ENCODE measurements at places on chromosomes 5 and 9.

DNA sequence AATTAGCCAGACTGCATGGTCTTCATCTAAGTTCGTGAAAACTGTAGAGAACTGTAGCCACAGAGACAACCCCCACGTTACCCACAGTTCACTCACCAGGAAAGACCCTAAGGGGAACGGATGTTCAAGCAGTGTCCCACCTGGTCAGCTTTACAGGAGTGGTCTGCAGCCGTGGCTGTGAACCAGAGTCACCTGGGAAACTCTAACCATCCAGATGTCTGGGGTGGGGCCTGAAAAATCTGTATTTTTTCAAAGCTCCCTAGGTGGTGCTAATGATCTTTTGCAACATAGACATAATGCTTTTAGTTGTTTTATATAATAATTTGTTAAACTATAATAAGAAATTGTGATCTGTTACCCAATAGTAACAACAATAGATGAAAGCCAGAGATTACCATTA lies 47.7 kb upstream of the ANGPTL2 start:
- no peak for DNase-seq

DNA sequence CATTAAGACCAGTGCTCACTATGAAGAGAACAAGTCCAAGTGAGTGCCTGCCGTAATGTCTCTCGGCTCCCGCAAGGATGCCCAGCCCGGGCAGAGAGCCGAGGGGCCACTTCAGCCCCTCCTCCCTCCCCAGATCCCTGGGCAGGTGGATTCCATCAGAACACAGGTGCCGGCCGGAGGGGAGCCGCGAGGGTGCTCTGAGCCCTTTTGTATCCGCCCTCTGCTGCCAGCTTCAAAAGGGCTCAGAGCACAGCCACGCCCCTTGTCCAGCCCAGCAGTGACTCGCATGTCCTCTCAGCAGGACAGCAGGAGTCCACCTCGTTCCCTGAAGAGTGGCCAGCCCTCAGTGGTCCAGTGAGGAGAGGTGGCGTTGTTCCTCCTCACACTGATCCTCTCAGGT lies 43.9 kb downstream of the CYFIP2 start:
- DNase-seq = no peak

- DNase-seq = no peak
Observed at GRCh38 chr5:64811050-64811640, 42.4 kb downstream of the CWC27 start.

DNA sequence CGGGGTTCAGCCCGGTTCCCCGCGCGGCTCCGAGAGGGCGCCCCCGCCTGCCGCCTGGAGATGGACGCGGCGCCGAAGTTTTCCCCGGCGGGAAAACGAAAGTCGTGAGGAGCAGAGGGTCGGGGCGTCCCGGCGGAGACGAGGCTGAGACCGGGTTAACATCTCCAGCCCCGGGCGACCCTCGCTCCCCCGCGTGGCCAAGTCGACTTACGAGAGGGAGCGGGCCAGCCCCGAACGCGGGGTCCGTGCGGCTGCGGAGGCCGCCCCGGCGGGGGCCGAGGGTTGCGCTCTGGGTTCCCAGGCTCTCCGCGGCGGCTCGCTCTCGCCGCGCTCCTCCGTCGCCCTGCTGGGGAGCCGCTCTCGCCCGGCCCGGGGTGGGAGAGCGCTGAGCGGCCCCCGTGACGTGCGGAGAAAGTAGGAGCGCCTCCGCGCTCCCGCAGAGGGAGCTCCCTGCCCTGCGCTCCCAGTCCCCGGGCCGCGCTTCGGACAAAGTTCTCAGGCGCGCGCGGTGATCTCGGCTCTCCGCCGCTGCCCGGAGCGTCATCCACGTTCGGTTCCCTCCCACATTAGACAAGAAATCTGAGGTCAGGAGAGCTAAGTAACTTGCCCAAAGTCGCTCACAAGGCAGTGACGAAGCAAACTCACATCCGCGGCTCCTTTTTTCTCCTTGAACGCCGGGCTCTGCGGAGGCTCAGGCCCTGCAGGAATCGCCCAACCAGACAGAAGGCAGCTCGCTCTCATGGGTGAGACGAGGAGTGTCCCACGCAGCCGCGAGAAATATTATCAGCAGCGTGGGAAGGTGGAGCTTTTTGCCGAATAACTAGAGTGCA lies 1.2 kb upstream of the GCNT4 start:
- DNase-seq = peak; percentile 40

DNA sequence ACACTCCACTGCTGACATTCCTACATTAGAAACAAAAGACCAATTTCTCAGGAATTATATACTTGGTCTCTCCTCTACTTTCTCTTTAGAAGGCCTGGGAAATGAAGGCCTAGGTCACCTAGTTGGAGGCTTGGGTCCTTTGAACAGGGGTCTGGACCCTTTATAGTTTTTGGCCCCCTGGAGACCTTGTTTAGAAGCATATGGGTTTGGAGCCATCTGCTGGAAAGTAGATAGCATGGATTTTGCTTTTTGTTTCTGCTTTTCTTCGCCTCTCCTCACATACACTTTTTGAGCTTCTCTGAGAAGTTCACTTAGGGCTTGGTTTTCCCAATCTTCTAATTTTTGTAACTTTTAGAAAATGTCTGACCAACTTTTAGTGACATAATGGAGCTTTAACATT lies 67.1 kb upstream of the CDK20 start:
- no peak for DNase-seq

DNA sequence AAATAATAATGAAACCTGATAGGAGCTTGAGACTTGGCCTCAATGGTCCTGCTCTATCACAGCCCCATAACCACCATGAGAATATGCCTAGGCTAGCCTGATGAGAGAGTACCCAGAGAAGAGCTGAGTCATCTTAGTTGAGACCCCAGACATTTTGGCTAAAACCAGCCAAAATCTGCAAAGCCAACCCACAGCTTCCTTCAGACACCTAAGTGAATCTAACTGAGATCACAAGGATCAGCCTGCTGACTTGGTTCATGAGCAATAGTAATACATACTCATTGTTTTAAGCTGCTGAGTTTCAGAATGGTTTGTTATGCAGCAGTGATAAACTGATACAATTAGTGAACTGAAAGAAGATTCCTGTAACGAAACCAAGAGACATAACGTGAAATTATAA lies 473.7 kb upstream of the PTGER4 start:
- no peak for DNase-seq

DNA sequence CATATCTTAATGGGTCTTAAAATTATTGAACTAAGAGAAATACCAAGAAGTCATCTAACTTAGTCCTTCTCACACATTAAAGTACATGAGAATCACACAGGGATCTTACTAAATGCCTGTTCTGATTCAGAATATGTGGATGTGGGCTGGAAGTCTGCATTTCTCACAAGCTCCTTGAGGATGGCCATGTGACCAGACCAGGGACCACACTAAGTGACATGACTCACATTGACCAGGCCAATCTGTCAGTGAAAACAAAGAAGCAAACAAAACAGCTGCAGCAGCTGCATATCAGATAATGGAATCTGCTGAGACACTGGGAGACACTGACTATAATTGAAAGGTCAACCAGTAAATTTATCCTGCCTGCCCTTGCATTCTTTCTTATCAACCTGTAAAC lies 110.5 kb downstream of the ADAMTS12 start:
- no peak for DNase-seq

DNA sequence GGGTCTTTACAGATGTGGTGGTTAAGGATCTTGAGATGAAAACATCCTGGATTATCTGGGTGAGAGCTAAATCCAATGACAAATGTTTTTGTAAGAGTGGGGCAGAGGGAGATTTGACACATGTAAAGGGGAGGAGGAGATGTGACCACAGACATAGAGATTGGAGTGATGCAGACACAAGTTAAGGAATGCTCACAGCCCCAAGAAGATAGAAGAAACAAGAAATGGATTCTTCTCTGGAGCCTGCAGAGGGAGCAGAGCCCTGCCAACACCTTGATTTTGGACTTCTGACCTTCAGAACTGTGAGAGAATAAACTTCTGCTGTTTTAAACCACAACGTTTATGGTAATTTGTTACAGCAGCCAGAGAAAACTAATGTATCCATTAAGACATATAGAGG lies 21.7 kb downstream of the ITGA2 start:
- no peak for DNase-seq

DNA sequence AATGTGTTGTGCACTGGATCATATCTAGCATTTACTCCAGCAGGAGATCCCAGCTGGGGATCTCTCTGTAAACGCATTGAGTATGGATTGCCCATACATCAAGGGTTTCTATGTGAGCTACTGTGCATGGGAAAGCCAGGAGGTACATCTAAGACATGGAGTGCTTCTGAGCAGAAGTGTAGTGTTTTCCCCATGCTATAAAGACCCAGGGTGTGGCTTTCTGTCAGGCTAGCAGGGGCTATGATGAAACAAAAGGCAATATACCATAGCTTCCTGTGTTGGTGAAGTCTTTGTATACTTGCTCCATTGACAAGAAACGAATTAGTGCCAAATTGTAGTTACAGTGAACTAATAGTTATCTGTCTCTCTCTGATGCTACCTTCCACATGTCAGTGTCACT lies 329.3 kb upstream of the TLE4 start:
- no peak for DNase-seq
